Thymus (tissue), 14 donors: ENCODE measurements at places on chromosomes 7 and 10. TPM values are rescaled to one million over a fixed set of nuclear protein-coding genes. Genes with fewer than 3 reads are reported as not detected.

Gene EPHB6
- total RNA-seq = 75.6 TPM

Gene IL6
- total RNA-seq = 0.24 TPM

Gene FBXL13
- 3.8 TPM for total RNA-seq

Gene GDF2
- total RNA-seq = not detected

Gene EPO
- total RNA-seq = 0.09 TPM

Gene TMEM213
- 0.05 TPM for total RNA-seq

Gene CALHM3
- 0.09 TPM for total RNA-seq

Gene HABP2
- total RNA-seq = 0.19 TPM

Gene AZGP1
- total RNA-seq = 0.76 TPM

Gene SYNPO2L
- total RNA-seq = 0.09 TPM

Gene ATOH7
- total RNA-seq = 0.05 TPM

Gene CCDC126
- total RNA-seq = 18.4 TPM

Gene AQP1
- total RNA-seq = 18.4 TPM

Gene IGFBP3
- 37.0 TPM for total RNA-seq

Gene LEP
- total RNA-seq = 0.05 TPM

Gene CYP26C1
- 0.28 TPM for total RNA-seq

Gene SLC26A5
- total RNA-seq = 0.05 TPM

Gene ADRB1
- 0.14 TPM for total RNA-seq

Gene MYL10
- total RNA-seq = not detected

Gene LAMB1
- total RNA-seq = 33.4 TPM

Gene MALRD1
- 2.5 TPM for total RNA-seq

Gene GPR22
- total RNA-seq = 0.05 TPM

Gene ITGA8
- total RNA-seq = 1.3 TPM
